Ovary (tissue), 10 donors: ENCODE measurements at places on chromosomes 1 and 21. TPM values are rescaled to one million over a fixed set of nuclear protein-coding genes. Genes with fewer than 3 reads are reported as not detected.

DNA sequence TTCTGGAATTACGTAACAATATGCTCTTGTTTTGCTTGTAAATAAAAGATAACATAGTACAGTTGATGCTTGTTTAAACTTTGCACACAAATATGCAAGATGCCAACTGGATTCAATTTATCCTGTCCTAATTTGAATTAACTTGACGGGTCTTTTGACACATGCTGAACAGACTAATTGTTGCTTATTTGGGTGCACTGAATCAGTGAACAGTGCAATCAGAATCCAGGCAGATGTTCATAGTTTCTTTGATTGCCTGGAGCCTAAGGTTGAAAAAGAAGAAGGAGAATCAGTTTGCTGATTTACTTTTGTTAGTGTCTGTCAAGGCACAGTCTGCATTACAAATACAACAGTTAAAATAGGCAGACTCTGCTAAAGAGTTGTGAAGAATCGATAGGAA lies 307.9 kb downstream of the COL11A1 start:
- no peak overlapping the region for H3K4me3 ChIP-seq
- no peaks in the 10 kb centered on the region for H3K36me3 ChIP-seq
- DNase-seq, result no peak
- no peaks in the 10 kb centered on the region for H3K4me1 ChIP-seq
- H3K27me3 ChIP-seq, result no peaks in the 10 kb centered on the region

DNA sequence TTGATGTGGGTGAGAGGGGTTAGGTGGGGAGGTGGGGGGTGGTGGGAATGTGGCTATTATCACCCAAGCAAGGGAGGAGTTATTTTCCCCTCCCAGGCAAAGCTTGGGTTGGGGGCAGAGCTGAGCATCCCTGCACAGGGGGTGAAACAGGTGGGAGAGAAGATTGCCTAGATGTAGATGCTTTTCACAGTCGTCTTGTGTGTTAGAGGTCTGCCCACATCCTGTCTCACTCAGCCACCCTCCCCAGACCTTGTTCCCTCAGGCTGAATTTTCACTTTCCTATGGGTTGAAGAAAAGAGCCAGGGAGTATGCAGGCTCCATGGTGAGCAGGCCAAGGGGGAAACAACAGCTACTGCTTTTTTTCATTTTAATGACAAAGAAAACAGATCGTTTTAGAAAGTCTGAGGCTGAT lies 223.5 kb downstream of the KIF26B start:
- H3K27me3 ChIP-seq, result no peaks in the 10 kb centered on the region
- no peaks in the 10 kb centered on the region for H3K36me3 ChIP-seq
- H3K4me1 ChIP-seq, result no peaks in the 10 kb centered on the region

DNA sequence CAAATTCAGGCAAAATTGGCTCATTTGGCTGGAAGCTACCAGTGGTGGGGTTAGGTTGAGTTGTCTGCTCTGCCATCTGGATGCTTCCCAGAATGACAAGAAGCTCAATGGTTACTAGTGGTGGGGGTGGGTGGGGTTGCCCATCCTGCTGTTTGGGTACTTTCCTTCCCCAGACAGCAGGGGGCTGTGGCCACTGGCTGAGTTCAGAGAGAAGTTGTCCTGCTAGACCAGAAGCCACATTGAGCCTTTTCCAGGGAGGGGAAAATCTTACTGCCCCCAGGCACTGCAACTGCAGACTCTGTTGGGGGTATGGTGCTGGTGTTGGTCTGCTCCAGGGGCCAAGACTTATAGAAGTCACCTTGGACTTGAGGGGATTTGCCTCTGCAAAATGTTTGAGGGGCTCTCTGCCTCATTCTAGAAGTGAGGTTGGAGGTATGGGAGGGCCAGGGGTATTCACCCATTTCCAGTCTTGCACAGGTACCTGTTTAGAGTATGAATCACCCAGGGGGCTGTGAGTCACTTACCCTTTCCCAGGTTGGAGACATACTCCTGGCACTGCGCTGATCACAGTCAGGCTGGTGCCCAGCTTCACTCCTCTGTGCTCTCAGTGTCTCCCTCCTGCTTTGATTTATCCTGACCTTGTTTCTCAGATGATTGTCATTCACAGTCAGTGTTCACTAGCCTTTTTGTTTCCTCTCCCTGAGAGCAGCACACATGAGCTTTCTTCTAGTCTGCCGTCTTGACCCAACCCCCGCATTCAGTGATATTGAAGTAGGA lies 89.1 kb upstream of the NEGR1 start:
- H3K36me3 ChIP-seq, result no peaks in the 10 kb centered on the region
- DNase-seq, result no peak
- H3K27me3 ChIP-seq, result no peaks in the 10 kb centered on the region

Gene CRYAA
- not detected for total RNA-seq

Gene FCRL1
- not detected for total RNA-seq

GRCh38 chr1:84771895-84772294 lies 81.6 kb upstream of the SSX2IP start:
- no peaks in the 10 kb centered on the region for H3K4me1 ChIP-seq
- no peak overlapping the region for H3K27ac ChIP-seq
- no peaks in the 10 kb centered on the region for H3K36me3 ChIP-seq
- H3K4me3 ChIP-seq, result no peak overlapping the region
- DNase-seq, result no peak

GRCh38 chr1:25083481-25084345 lies 148.6 kb downstream of the SYF2 start:
- no peaks in the 10 kb centered on the region for H3K36me3 ChIP-seq
- H3K4me1 ChIP-seq, result no peaks in the 10 kb centered on the region
- no peak overlapping the region for H3K4me3 ChIP-seq
- no peak for DNase-seq
- H3K27ac ChIP-seq, result no peak overlapping the region

- H3K27ac ChIP-seq, result no peak overlapping the region
- H3K4me3 ChIP-seq, result no peak overlapping the region
- DNase-seq, result no peak
- H3K4me1 ChIP-seq, result no peaks in the 10 kb centered on the region
Measured at GRCh38 chr21:46129846-46130651, 25.3 kb downstream of the FTCD start.

GRCh38 chr1:4121293-4121684 lies 221.2 kb upstream of the C1orf174 start:
- no peaks in the 10 kb centered on the region for H3K36me3 ChIP-seq
- no peaks in the 10 kb centered on the region for H3K27me3 ChIP-seq

GRCh38 chr1:206541236-206541833 lies 34.0 kb downstream of the RASSF5 start:
- no peak for DNase-seq
- no peaks in the 10 kb centered on the region for H3K36me3 ChIP-seq
- H3K4me3 ChIP-seq, result no peak overlapping the region
- peaks cover 9% of the 10 kb centered on the region for H3K4me1 ChIP-seq
- no peaks in the 10 kb centered on the region for H3K27me3 ChIP-seq

- no peak overlapping the region for H3K4me3 ChIP-seq
- H3K27ac ChIP-seq, result no peak overlapping the region
- no peaks in the 10 kb centered on the region for H3K27me3 ChIP-seq
- no peaks in the 10 kb centered on the region for H3K4me1 ChIP-seq
- DNase-seq, result no peak
- no peaks in the 10 kb centered on the region for H3K36me3 ChIP-seq
Measured at GRCh38 chr1:154170547-154171222, 15.8 kb upstream of the NUP210L start.

Gene LRRC39
- total RNA-seq, result 1.9 TPM
